Inflammatory macrophage (primary cell): ENCODE measurements at places on chromosomes 1 and 21.

DNA sequence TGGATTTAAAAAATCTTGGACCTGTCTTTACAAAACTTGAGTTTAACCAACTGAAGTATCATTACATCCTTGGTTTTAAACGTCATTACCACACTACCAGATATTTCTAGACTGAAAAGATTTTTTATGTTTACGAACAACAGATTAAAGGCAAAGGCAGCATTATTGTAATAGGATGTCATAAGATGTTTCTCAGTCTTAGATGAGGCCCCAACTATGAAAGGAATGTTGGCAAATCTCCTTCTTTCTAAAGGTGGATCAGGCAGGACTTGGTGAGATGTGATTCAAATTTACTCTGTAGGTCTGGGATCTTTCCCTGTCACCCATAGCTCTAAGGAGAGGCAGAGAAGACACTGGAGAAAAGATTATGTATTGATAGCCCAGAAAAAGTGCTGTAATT, 417.9 kb downstream of the PTBP2 start:
- no peak for DNase-seq

GRCh38 chr1:233078396-233078795, 128.0 kb downstream of the NTPCR start:
- no peak for DNase-seq

- DNase-seq = peak; percentile 40
Measured at GRCh38 chr1:112393631-112393974, 2.4 kb upstream of the CTTNBP2NL start.

DNA sequence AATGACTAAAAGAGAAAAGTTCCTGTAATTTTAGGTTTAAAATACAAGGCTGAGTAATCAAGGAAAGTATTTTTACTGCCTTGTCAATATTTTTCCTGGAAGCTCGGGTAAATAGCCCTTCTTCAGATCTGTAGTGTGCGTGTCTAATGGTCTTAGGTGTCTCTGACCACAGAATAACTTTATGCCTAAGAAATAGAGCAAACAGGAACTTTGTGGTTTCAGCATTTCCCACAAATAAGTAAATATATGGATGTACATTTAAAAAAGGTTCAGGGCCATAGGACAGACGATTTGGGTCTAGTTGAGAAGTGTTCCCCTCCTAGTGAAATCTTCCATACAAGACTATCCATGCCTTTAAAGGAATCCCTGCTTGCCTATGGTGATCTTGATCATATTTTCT, 107.0 kb downstream of the ZC3H11B start:
- DNase-seq = no peak

DNA sequence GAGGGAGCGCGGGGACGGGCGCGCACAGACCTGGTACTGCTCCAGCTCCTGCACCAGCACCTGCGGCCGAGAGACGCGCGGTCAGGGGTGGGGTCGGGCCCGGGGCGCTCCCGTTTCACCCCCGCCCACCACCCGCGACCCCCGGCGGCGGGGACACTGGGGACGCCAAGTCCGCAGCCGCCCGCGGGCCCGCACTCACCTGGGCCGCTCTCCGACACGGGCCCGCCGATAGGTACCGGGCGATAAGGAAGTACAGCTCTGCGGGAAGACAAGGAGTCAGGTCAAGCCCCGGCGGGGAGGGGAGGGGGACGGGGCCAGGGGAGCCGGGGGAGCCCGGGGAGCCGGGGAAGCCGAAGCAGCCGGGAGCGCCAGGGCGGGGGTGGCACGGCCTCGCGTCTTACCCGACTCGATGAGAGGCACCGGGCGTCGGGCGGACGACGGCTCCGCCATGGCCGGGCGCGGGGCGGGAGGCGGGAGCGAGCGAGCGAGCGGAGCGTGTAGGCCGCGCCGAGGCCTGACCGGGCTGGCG, 326 bp downstream of the BRWD1 start:
- DNase-seq = no peak
